ENCODE measurements at places on chromosomes 7 and 10. TPM values are rescaled to one million over a fixed set of nuclear protein-coding genes. Genes with fewer than 3 reads are reported as not detected.

GRCh38 chr10:100184426-100184825 is 1.4 kb downstream of the ERLIN1 start:
- peaks cover 49% of the 10 kb centered on the region for H3K36me3 ChIP-seq
- H3K4me3 ChIP-seq = peak overlapping the region; percentile 98
- DNase-seq = no peak

GRCh38 chr10:72314263-72314662 is 40.5 kb downstream of the DNAJB12 start:
- H3K4me1 ChIP-seq = peaks cover 47% of the 10 kb centered on the region

- peak overlapping the region; percentile 39 for H3K27ac ChIP-seq
- H3K27me3 ChIP-seq = no peaks in the 10 kb centered on the region
- DNase-seq = no peak
- no peaks in the 10 kb centered on the region for H3K36me3 ChIP-seq
- H3K4me1 ChIP-seq = no peaks in the 10 kb centered on the region
Observed at GRCh38 chr7:121302214-121302745, 26.5 kb upstream of the WNT16 start.

DNA sequence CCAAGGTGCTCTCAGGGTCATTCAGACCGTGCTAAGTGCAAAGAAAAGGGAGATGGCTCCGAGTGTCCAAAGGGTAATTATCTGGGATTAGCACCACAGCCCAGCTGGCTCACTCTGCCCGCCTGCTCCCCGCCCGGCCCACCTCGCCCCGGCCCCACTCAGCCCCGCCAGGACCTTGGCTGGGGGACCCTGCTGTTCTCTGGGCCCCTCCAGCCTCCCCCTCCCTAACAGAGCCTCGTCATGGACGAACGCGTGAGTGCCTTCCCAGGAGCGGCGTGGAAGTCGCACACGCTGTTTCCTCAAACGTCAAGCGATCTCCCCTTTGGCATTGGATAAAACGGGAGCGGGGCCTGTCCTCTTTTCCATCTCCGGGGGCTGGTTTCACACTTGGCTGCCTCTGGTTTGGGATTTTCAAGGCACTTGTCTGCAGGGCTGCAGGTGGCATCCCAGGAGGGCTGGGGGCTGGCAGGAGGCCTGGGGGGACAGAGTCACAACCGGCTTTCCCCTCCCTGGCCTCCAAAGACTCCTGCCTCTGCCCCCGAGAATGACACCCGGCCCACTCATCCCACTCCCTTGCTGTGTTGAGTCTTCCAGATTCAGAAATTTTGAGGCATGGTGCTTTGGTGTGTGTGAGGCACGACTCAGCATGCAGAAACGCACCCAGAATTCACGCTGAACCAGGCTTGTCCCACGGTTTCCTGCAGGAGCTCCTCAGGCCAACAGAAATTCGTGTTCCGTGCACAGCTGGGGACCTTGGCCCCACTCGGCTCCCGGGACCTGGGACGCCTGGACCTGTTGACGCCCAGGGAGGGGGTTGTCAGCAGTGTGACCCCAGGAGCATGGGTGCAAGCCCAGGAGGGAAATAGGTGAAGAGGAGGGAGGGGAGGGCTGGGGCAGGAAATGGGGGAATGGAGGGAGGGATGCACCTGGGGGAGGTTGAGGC is 110.0 kb downstream of the PDGFA start:
- H3K4me3 ChIP-seq = no peak overlapping the region
- DNase-seq = no peak
- H3K4me1 ChIP-seq = no peaks in the 10 kb centered on the region

- no peak for DNase-seq
- H3K4me3 ChIP-seq = no peak overlapping the region
- H3K27me3 ChIP-seq = no peaks in the 10 kb centered on the region
Observed at GRCh38 chr10:71600849-71601248, 118.7 kb downstream of the C10orf105 start.

GRCh38 chr7:5437987-5438386 is 14.4 kb upstream of the TNRC18 start:
- no peaks in the 10 kb centered on the region for H3K27me3 ChIP-seq
- no peak for DNase-seq
- H3K4me3 ChIP-seq = no peak overlapping the region
- peaks cover 6% of the 10 kb centered on the region for H3K36me3 ChIP-seq
- H3K27ac ChIP-seq = no peak overlapping the region
- peaks cover 12% of the 10 kb centered on the region for H3K4me1 ChIP-seq

DNA sequence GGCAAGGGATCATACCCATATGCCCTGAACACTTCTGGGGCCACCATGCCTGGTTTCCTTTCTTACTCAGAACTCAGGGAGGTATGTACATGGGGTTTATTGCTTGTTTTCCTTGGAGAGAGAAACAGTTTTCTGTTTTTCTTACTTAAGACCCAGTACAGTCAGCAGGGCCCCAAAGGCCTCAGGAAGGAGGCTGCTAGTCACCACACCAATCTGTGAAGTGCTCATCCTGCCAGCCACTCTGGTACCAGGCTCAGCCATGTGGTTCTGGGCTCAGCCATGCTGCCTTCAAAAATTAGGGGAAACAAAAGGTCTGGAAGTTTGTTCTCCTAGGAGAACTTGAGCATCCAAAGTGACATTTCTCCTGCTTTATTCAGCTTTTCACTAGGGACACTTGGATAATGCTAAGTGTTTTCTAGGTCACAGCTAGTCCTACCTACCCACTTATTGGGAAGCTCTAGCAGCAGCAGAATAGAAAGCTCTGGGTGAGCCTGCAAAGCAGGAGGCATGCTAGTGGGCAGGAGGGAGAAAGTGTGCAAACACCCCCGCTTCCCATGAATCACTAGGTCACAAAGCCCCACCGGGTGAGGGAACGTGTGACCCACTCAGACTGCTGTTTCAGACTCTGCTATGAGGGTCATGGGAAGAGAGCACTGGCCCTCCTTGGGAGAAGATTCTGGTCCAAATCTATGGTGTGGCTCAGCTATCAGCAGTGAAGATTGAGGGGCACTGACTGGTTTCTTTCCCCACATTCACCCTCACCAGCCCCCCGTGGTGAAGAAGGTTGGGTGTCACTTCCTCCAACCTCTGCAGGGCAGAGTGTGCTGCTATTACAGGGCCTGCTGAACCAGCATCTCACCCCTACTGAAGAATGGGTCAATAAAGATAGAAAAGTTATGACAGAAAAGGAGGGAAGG is 23.9 kb downstream of the NUDCD3 start:
- no peak overlapping the region for H3K27ac ChIP-seq
- DNase-seq = no peak
- peaks cover 6% of the 10 kb centered on the region for H3K36me3 ChIP-seq
- no peak overlapping the region for H3K4me3 ChIP-seq
- no peaks in the 10 kb centered on the region for H3K27me3 ChIP-seq

DNA sequence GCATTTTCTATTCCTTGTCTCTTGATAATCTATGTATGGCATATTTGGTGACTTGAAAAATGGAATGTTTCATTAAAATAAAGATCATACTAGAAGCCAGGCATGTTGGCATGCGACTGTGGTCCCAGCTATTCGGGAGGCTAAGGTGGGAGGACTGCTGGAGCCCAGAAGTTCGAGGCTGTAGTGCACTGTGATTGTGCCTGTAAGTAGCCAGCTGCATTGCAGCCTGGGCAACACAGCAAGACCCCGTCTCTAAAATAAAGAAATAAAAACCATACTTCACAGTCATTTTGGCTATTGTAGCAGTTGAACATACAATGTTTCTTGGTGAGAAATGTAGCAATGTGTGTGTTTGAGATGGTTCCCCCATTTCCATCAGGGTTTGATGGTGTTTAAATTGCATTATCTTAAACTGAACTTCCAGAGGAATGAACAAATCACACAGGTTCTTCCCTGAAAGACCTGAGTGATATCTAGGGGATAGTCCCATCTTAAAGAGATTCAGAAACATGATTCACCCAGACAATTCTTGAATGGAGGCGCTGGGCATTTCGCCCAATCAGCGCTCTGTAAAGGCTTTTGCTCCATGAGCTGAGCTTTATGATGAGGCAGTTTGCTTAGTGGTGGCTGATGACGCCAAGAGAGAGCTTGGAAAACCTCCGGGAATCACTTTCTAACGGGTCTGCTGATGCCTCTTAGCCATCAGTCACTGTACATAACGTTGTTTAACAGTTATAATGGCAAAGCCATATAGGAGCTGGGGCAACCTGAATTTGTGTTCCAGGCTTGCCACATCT is 19.4 kb upstream of the BTBD16 start:
- H3K27me3 ChIP-seq = no peaks in the 10 kb centered on the region
- no peak for DNase-seq
- no peaks in the 10 kb centered on the region for H3K36me3 ChIP-seq

Gene ANKRD61
- total RNA-seq = 0.26 TPM
